ENCODE measurements at places on chromosomes 7 and 10.
A peak's percentile ranks its signal among the peaks of the same experiment; 100 is the strongest.

DNA sequence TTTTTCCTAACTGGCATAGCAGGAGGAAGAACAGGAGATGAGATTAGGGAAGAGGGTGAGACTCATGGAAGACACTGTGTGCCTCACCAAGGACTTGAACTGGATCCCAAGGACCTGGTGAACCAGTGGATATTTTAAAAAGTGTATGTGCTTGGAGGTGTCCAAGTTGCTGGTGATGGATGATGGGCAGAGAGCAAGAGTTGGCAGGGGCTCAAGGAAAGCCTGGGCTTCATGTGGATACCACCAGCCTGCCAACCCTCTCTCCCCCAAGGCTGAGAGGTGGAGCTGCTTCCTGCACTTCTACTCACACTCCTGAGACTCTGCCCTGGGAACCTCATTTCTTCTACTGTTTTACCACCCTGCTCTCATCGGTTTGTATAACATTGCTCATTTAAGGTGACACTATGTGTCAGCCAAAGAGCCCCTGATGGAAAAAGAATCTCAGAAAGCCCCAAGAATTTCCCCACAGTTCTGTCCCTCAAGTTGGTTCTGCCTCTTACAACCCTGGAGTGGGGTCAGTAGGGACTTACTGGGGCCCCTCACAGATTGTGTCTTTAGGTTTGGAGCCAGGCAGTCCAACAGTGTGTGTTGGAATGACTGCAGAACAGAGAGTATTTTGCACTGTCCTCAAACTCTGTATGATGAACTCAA, 56.2 kb upstream of the PDCD4 start:
- no peak for DNase-seq

GRCh38 chr7:100509231-100509630, 25.5 kb downstream of the NYAP1 start:
- peak; percentile 90 for DNase-seq

- DNase-seq = no peak
Observed at GRCh38 chr7:87506246-87507180, 31.0 kb upstream of the ABCB4 start.

DNA sequence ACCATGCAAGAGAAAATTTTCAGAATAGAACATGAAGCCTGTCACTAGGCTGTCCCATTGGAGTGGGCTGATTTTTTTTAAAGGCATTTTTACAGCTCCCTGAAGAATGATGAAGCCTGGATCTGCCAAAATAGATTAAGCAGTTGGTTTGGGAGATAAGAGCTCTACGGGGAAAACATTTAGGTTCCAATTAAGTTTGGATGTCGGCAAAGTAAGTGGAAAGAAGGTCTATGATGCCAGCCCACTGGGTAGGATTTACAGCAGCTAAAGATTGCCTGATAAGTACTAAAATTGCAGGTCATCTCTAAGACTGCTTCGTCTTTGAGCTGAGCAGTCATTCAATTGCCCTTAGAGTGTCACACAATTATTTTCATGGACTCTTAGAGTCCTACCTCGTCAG, 939.2 kb upstream of the CELF2 start:
- no peak for DNase-seq

GRCh38 chr10:129769381-129770116, 194.5 kb downstream of the EBF3 start:
- peak; percentile 8 for DNase-seq

GRCh38 chr10:44186150-44186549, 198.7 kb downstream of the CXCL12 start:
- DNase-seq = no peak

DNA sequence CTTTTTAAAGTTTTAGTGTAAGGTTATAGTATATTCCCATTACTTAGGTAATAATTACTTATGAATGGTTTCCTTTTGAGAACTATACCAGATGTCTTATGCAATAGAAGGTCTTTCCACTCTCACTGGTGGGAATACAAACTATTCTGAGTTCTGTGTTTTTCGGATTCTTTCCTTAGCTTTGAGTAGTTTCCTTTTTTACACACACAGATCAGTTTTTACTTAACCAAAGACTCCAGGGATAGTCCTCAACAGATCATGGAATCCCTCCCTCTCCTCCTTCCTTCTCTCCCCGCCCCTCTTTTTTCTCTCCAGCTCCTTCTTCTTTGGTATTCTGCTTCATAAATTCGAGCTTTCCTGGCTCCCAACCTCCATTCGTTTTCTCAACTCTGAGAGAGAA, 13.3 kb downstream of the COPG2 start:
- DNase-seq = no peak

GRCh38 chr7:155741082-155741481, 71.2 kb downstream of the SHH start:
- DNase-seq = no peak

- peak; percentile 17 for DNase-seq
Observed at GRCh38 chr10:62851442-62851841, 35.3 kb upstream of the EGR2 start.

GRCh38 chr10:8614054-8614565, 559.6 kb downstream of the GATA3 start:
- DNase-seq = no peak

GRCh38 chr7:115356999-115357702, 435.3 kb downstream of the MDFIC start:
- no peak for DNase-seq
